ENCODE measurements at places on chromosomes 13 and 19.

DNA sequence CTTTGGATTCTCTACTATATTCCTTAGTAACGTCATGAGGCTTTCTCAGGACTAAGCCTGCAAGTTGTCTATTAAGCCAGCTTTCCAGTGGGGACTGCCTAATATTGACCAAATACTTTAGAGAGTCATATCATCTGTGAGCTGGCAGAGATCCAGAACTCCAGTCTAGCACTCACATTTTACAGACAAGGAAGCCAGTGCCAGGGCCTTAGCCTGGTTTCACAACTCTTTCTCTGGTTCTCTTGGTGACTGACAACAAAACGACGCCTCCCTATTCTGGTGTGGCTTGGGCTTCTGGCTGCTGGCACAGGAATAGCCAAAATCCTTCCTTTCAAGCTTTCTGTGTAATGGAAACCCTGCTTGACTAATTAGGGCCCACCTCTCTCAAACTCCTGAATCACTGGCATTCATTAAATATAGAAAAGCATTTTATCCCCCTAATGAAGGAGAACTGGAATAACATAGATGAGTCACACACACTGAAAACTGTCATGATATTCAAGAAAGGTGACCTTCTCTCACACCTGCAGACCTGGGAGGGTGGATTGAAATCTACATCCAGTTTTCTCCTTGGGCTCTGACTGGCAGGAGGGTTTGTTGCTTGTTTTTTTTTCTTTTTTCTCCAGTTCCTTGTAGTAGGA, 75.2 kb upstream of the UBL3 start:
- peak; percentile 2 for DNase-seq

- no peak for DNase-seq
Observed at GRCh38 chr13:92346046-92346445, 880.6 kb upstream of the GPC6 start.

DNA sequence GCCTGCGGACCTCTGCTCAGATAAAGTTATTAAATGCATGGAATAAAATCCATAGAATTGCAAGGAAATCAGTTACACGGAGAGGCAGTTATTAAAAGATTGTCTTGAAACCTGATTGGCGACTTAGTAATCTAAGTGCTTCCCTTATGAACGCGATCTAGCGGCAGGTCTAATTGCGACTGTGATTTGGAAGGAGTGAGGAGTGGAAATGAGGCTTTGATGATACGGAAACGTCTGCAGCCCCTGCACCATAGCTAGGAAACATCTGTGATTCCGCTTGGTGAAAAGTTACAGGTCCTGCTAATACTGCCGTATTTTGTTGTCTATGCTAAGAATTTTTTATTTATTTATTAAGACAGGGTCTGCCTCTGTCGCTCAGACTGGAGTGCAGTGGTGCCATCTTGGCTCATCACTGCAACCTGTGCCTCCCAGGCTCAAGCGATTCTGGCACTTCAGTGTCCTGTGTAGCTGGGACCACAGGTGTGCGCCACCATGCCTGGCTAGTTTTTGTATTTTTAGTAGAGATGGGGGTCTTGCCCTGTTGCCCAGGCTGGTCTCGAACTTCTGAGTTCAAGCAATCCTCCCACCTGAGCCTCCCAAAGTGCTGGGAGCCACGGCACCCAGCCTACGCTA, 887 bp downstream of the NDUFS7 start:
- peak; percentile 63 for DNase-seq

- DNase-seq, result no peak
Observed at GRCh38 chr19:38424272-38424671, 1.7 kb downstream of the RASGRP4 start.

GRCh38 chr13:113879494-113880360, 15.9 kb upstream of the GAS6 start:
- no peak for DNase-seq

DNA sequence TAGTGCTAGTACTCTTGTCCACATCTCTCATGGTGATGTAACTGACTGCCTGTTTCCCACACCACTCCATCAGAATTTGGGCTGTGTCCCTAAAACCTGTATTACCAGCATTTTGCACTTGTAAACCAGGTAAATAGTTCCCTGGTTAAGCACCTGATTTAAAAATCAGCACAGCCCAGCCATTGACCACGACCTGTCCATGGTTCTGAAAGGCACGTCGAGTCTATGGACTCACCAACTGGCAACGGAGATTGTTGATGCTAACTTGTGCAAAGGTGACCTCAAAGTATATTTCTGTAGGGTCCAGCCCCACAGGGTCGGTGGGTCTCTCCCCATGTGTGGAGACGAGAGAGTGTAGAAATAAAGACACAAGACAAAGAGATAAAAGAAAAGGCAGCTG, 46.7 kb upstream of the ZNF835 start:
- DNase-seq, result no peak

GRCh38 chr19:46537136-46538097, 41.8 kb upstream of the PNMA8B start:
- DNase-seq, result peak; percentile 41

Measured in endothelial cell of umbilical vein (primary cell).